Mesangial cell (primary cell): ENCODE measurements at places on chromosomes 13 and 19. TPM values are rescaled to one million over a fixed set of nuclear protein-coding genes. Genes with fewer than 3 reads are reported as not detected.

The CBARP gene
- total RNA-seq = 5.1 and 6.1 TPM in 2 replicates

The CEACAM4 gene
- total RNA-seq = not detected in 2 replicates

The ZNF808 gene
- total RNA-seq = 6.0 and 6.7 TPM in 2 replicates

The SELENOV gene
- total RNA-seq = 0.81 TPM in 1 of 2 replicates, not detected in the other

The ZNF534 gene
- total RNA-seq = not detected in 2 replicates

The CEACAM19 gene
- 2.1 and 3.9 TPM in 2 replicates for total RNA-seq
